ENCODE measurements at places on chromosomes 7 and 10.

DNA sequence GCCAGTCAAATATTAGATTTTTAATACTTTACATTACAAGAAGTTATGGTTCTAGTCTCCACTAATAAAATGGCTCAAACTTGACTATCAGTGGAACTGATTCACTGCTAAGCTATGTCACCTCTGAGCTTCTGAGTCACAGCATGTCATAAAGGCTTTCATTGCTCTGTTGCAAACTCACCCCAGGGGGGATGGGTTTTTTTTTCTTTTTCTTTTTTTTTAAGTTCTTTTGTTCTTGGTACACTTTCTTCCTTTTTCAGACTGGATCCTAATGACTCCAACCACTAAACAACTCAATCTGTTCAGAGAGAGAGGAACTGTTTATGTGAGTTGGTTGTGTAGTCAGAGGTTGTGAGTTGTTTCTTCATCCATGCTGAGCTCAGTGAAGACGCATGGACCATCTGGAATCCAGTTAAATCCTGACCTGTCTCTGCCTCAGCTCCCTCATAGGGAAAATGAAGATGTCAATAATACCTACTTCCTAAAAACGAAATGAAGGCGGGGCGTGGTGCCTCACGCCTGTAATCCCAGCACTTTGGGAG, 11.0 kb downstream of the MYOF start:
- no peak for DNase-seq

DNA sequence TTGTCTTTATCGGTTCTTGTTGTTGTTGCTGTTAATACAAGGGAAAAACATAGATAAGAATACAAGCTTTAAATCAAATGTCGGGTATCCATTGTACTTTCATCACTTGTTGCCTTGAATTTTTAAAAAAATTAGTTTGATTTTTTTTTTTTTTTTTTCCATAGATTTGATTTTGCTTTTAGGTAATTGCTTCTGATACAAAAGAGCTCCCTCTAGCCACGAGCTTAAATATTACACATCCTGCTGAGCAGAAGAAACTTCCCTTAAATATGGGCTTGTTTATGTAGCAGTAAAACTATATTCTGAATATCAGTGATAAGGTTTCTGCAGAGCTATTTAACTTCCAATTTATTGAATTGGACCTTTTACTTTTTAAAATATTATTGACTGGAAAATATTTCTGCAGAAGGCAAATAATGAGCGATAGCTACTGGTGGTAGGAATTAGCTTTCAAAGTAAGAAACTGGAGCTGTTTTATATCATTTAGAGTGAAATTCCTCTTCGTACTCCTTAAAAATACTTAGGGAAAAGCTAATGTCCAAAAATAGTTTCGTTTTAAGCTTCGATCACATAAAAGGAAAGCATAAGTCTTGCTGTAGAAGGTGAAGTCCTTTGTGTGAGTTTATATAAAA, 216.9 kb downstream of the POLR1F start:
- no peak for DNase-seq

DNA sequence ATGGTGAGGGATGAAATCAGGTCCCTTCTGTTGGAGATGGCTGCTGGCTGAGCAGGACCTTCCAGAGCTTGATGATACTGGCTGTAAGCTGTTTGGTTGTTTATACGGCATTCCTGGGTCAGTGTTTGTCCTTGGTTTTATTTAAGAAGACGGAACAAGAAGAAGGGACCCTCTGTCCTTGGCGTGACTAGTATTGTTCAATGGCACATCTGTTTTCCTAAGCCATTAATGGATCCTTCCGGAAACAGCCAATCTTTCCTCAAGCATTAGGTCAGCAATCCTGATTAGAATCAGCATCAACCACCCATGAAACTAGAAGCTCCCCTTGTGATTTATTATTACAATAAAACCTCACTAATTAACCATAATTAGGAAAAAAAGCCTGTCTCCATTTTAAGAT, 128.7 kb upstream of the KIAA1217 start:
- no peak for DNase-seq

DNA sequence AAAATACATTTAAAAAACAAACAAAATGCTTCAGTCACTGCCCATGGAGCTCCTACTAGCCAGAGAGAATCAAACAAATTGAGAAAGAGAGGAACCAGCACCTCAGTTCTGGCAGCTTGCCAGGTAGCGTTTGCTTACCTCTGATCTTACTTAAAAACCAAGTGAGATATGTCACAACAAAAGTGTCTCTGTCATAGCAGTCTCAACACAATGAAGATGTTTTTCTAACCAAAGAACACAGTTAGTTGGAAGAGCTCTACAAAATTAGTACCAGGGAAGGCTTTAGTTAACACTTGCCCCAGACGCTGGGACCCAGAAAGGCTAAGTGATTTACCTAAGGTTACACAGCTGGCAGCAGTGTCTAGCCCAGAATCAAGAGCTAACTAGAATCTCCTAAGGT, 3.4 kb downstream of the DOCK4 start:
- no peak for DNase-seq

DNA sequence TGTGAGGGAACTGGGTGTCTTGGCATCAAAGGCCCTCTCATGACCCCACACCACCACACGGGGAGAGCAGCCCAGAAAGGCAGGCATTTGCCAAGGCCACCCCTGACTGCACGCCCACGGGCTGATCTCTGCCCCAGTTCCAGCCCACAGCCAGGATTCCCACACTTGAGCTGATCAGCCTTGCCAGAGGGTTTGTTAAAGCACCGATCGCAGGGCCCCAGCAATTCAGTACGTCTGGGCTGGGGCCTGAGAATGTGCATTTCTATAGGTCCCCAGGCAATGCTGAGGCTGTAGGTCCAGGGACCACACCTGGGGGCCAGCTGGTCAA, 103.9 kb downstream of the TNS3 start:
- DNase-seq = no peak

Measured in stimulated activated CD4-positive, alpha-beta T cell treated with anti-CD3 and anti-CD28 coated beads, Interleukin-15, amount 100 ng/mL, for 1 hour (primary cell).